ENCODE measurements at places on chromosomes 6 and 20.

DNA sequence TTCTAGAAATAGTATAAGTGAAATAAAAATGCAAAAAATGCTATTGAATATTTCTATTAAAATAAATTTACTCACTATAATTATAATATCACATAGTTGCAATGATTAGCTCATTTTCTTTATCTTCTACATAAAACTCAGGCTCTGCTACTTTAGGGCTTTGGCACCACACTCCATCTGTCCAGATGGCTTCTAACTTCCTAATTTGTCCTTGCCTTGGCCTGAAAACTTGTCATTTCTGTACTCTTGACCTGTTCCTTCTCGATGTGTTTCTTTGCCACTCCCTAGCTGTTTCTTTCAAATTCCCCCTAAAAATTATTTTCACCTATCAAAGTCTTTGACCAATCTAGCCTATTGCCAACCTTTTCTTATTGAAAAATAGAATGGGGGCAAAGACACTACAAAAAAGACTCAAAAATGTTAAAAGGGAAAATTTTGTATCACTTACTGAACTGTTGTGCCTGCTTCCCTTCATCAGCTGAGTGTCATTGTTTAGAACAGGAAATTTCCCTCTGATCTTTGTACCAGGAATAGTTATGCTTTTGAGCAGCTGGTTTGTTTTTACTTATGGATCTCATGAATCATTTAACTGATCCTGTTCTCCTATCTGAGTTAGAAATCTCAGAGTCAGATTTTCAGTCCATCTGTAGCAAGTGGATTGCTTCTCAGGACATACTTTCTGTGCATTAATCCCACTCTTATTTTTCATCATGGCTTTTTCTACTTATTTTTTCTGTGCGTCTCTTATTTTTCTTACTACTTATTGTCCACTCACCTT is 279.2 kb upstream of the CNR1 start:
- no peak for ATAC-seq

DNA sequence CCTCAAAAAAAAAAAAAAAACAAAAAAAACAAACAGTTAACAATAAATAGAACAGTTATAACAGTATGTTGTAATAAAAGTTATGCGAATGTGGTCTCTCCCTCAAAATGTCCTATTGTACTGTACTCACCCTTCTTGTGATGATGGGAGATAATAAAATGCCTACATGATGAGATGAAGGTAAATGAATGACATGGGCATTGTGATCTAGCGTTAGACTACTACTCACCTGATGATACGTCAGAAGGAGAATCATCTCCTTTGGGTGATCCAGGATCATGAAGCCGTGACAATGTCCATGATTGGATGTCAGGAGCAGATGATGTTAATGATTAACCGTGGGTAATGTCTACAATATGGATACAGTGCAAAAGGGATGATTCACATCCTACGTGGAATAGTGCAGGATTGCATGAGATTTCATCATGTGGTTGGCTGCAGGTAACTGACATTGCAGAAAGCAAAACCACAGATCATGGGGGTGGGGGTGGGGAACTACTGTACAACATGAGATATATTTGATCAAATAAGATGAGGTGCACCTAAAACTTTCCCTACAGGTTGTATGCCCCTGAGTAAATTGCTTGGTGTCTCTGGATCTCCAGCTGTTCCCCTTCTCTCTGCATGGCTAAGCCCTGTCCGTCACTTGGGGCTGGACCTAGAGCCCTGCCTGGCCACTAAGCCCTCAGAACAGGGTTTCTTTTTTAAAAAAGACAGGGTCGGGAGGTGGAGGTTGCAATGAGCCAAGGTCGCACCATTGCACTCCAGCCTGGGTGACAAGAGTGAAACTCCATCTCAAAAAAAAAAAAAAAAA is 6.2 kb upstream of the RBCK1 start:
- ATAC-seq = no peak

DNA sequence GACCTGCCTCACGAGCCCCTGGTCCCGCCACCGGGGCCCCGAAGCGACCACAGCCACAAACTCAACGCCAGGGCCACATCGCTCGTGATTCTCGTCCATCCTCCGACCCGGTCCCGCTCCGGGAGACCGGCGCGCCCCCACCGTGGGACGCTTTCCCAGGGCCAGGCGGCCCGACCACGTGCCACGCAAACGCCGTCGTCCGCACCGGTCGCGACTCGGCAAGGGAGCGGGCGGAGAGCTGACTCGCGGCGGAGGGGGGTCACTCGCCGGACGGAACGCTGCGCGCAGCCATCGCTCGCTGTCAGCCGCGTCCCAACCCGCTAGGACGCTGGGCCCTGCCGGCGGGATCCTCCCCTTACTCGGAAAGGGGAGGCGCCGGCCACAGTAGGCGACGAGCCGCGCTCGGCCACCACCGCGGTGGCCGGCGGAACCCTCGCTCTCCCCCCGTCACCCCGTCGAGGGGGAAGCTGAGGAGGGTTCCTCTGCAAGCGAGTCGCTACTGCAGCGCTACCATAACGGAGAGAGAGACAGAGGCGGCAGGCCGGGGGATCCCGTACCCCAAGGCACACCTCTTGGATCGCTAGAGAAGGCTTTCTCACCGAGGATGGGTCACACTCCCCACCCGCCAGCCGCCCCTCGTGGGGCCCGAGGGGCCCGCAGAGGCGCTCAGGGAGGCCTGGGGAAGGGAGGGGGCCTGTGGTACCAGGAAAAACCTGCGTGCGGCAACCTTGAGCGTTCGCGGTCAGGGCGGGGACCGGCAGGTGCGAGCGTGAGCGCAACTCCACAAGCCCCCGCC is 511.8 kb upstream of the ZNF337 start:
- ATAC-seq = peak; percentile 77

GRCh38 chr20:45377269-45377668 is 856 bp downstream of the TP53TG5 start:
- no peak for ATAC-seq

DNA sequence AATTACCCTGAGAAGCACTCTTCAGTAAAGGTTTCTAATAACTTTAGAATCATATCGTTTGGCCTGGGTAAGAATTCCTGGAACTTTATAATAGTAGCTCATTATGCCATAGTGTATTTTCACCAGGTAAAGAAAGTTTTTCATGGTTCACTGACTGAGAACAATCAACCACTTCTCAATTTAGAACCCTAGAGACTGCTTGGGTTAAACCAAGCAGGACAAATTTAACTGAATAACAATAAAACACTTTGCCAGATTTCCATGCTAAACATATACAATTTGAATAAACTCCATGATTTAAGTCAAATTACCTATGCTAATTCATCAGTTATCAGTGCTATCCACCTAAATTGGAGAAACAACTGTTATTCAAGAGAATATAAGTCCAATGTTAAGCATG is 99.4 kb downstream of the PLG start:
- ATAC-seq = no peak

- ATAC-seq = no peak
These were observed 582.5 kb downstream of the RFPL4B start for GRCh38 chr6:112929641-112930040.

- ATAC-seq = peak; percentile 75
These were observed 28.6 kb downstream of the C6orf89 start for GRCh38 chr6:36914227-36914794.

- no peak for ATAC-seq
These were observed 66.2 kb upstream of the RALGAPA2 start for GRCh38 chr20:20778676-20779075.

DNA sequence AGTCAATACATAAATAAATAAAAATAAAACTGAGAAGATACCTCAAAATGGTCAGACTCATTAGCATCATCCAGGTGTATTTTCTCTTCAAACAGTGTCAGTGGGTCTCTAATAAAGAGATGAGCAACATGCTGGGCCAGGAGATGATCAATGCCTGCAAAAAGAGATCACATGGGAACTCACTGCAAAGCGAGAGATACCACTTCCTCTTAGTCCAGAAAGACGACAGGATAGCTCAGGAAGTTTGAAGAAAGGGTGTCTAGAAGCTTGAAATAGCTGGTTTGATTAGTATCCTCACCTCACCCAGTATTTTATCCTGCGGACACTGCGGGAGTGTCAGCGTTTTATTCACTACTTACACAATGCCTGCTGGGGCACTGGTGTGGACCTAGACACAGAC is 38.0 kb downstream of the GCLC start:
- no peak for ATAC-seq

DNA sequence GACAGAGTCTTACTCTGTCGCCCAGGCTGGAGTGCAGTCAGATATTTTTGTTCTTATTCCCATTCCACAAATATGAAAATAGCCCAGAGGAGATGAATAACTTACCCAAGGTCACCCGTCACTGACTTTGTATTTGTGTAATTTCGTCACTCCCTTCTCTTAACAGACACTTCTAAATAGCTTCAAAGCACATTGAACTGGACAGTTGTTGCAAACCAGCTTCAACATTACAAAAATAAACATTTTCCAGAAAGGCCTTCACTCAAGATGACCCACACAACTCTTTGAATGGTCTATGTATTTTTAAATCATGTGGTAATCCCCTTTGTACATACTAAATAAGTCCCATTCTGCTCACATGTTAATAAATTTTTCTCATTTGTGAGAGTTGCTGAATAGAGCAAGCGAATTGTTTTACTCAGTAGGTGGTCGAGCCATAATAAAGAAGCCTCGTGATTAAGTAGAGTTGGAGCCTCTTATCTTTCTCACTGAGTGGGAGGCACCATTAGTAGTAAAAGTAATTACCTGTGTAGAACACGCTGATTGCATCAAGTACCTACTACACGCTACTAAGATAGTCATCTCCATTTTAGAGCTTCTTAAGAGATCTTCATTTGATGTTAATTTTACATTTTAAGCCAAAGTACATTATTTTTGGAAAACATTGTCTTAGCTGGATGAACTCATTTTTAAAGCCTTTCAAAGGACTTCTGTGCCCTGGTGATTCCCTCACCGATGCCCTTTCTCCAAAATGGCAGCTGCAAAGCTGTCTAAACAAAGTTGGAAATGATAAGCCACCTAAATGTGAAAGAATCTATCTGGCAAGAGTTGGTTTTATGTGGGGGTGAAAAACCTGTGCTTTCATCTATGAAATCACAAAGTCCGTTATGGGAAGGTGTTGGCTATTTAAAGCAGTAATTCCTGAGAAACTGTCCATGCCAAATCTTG is 110.0 kb downstream of the TSHZ2 start:
- ATAC-seq = no peak

- no peak for ATAC-seq
These were observed 116.2 kb downstream of the ISM1 start for GRCh38 chr20:13337090-13337784.

- ATAC-seq = peak; percentile 83
These were observed 78.2 kb upstream of the ARID1B start for GRCh38 chr6:156699017-156699421.

DNA sequence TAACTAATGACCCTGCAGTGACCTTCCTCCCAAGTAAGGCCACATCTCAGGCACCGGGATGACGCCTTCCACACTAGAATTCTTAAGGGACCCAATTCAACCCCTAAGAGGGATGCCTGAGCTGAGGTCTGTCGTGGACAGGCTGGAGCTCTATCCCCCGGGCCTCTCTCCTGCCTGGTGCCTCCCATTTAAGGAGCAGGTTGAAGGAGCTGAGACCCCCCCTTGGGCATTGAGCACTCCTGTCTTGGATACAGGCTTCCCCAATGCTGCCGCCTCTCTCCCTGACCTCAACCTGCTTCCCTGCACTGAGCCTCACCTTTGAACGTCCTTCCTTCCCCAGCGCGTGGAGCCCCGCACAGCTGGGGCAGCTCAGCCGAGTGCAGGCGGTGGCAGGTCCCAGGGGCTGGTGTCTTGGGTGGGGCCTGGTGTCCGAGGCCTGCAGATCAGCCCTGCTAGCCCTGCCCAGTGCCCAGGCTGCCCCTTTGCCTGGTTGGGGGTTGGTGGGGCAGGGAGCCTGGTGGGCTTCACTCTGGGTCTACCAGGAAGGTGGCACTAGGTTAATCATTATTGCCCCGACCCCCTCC is 19.9 kb upstream of the BHLHE23 start:
- no peak for ATAC-seq

DNA sequence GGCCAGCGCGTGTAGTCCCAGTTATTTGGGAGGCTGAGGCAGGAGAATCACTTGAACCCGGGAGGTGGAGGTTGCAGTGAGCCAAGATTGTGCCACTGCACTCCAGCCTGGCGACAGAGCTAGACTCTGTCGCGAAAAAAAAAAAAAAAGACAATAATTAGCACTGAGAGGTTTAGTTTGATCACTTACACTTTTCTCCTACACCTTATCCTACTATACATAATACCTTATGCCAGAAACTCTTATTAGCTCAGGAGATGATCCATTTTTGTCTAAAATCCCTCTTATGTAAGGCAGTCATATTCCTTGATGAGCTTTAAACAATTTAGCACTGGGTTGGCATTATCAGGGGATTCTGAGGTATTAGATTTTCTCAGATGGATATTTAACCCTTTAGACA is 3.6 kb upstream of the MTFR2 start:
- no peak for ATAC-seq

DNA sequence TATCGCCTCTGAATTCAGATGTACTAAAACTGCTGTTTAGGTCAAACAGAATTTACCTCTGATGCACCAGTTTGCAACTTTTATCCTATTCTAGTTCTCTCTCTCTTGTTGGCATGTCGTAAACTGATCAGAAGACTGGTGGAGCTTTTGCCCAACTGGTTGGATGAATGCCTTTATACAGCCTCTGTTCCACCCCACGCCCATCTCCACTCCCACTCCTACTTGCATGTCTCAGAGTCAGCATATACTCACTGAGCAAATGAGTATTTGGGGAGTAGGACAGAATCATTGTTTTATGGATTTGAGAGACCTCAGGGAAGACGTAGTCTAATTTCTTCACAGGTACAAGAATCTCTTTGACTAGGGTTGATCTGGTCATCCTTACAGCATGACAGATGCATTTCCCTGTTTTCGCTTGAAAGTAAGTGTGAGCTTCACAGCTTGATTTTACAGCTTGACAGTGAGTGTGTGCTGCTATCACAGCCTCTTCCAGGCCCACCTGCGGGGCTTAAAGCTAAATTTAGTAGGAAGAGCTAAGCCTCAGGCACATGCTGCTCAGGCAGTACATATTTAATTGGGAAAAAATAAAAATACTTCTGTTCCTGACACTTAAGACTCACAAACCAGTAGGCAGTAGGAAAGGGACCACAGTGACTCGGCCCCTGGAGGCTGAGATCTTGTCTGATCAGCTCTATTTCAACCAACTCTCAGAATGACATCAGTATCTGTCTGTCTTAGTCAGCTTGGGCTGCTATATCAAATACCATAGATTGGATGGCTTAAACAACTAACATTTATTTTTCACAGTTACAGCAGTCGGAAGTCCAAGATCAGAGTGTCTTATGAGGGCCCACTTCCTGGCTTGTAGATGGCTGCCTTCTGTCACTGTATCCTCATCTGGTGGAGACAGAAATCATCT is 30.4 kb downstream of the TRMT6 start:
- ATAC-seq = peak; percentile 44

DNA sequence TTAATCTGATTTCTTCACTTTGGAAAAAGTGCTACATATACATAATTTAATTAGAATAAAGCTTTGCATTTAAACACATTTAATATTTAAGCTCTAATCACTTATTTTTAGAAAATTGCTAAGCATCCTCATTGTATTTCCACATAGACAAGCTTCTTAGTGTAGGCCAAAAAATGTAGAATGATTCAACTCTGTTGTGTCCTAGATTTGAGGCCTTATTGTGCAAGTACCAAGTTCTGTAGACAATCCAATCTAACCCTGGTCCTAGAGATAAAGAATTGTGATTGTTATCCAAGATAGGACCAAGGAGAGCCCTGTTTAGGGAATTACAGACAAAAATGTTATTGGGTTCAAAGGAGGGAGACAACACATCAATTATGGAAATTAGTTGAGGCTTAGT is 27.6 kb downstream of the MRAP2 start:
- no peak for ATAC-seq

GRCh38 chr6:41593406-41593805 is 44.9 kb upstream of the MDFI start:
- no peak for ATAC-seq
